Sigmoid colon (tissue), 7 donors: ENCODE measurements at places on chromosomes 5 and 9. TPM values are rescaled to one million over a fixed set of nuclear protein-coding genes. Genes with fewer than 3 reads are reported as not detected.

DNA sequence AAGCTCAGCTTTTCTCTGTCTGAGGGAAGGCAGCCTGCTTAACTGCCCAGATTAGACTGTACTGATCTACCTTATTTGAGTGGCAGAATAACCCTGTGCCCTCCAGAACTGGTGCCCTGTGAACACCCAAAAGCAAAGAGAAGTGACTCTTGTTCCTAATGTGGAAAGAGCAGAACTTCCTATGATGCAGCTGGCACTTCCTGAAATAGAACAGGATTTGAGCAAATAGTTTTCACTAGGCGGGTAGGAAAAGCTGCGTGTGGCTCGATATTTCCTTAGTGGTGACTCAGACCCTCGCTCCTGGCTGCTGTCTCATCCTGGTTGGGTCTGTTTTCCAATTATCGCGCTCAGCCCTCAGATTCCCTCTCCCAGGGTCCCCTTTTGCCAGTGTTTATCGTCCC is 89.9 kb downstream of the SH3TC2 start:
- no peaks in the 10 kb centered on the region for H3K27me3 ChIP-seq
- H3K36me3 ChIP-seq = no peaks in the 10 kb centered on the region
- peak overlapping the region; percentile 56 for H3K27ac ChIP-seq
- no peak overlapping the region for H3K4me3 ChIP-seq
- H3K4me1 ChIP-seq = no peaks in the 10 kb centered on the region

The SPATA31E1 gene
- not detected for polyA plus RNA-seq

GRCh38 chr5:159262472-159262858 is 625 bp upstream of the UBLCP1 start:
- H3K27ac ChIP-seq = peak overlapping the region; percentile 87
- H3K4me1 ChIP-seq = no peaks in the 10 kb centered on the region

- H3K4me3 ChIP-seq = no peak overlapping the region
- H3K36me3 ChIP-seq = no peaks in the 10 kb centered on the region
- H3K27me3 ChIP-seq = no peaks in the 10 kb centered on the region
These were observed 57.0 kb upstream of the GNE start for GRCh38 chr9:36315283-36315682.

- H3K4me1 ChIP-seq = no peaks in the 10 kb centered on the region
- H3K27ac ChIP-seq = no peak overlapping the region
- H3K36me3 ChIP-seq = no peaks in the 10 kb centered on the region
- no peaks in the 10 kb centered on the region for H3K27me3 ChIP-seq
These were observed 15.7 kb upstream of the AGXT2 start for GRCh38 chr5:35063414-35063813.

The SPATA31C1 gene
- polyA plus RNA-seq = not detected

DNA sequence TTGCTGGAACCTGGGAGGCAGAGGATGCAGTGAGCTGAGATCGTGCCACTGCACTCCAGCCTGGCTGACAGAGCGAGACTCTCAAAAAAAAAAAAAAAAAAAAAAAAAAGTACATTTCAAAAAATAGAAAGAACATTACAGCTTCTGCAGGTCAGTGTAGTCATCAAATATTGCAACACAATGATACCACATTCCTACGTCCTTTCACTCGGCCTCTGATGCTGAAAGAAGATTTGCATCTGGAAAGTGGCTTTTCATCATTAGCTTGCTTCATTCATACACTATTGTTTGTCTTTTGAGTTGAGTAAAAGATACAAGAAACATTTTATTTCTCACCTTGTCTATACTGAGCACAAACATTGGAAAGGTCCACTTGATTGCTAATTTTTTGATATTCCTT is 59.6 kb upstream of the CPLANE1 start:
- no peaks in the 10 kb centered on the region for H3K27me3 ChIP-seq
- peaks cover 19% of the 10 kb centered on the region for H3K36me3 ChIP-seq
- no peaks in the 10 kb centered on the region for H3K4me1 ChIP-seq
- H3K27ac ChIP-seq = no peak overlapping the region
